ENCODE measurements at places on chromosomes 7 and 10. TPM values are rescaled to one million over a fixed set of nuclear protein-coding genes. Genes with fewer than 3 reads are reported as not detected.

Gene SYT15
- total RNA-seq: 0.27 TPM

- peaks cover 4% of the 10 kb centered on the region for H3K4me1 ChIP-seq
- no peak overlapping the region for H3K4me3 ChIP-seq
- H3K27me3 ChIP-seq: peaks cover 18% of the 10 kb centered on the region
Observed at GRCh38 chr7:50795831-50796230, 13.1 kb upstream of the GRB10 start.

- H3K4me3 ChIP-seq: no peak overlapping the region
- peaks cover 35% of the 10 kb centered on the region for H3K4me1 ChIP-seq
- H3K36me3 ChIP-seq: no peaks in the 10 kb centered on the region
- H3K27me3 ChIP-seq: no peaks in the 10 kb centered on the region
- H3K27ac ChIP-seq: no peak overlapping the region
- peak; percentile 70 for DNase-seq
Observed at GRCh38 chr10:34768261-34768971, 46.7 kb downstream of the PARD3 start.

- DNase-seq: no peak
- H3K36me3 ChIP-seq: no peaks in the 10 kb centered on the region
- H3K4me3 ChIP-seq: no peak overlapping the region
- no peaks in the 10 kb centered on the region for H3K4me1 ChIP-seq
- no peak overlapping the region for H3K27ac ChIP-seq
Observed at GRCh38 chr7:97298561-97298960, 181.1 kb downstream of the SDHAF3 start.

Gene HOXA3
- total RNA-seq: 1.4 TPM

Gene TDRD1
- not detected for total RNA-seq

GRCh38 chr10:93465806-93466675 is 16.1 kb downstream of the MYOF start:
- no peaks in the 10 kb centered on the region for H3K36me3 ChIP-seq
- no peaks in the 10 kb centered on the region for H3K4me1 ChIP-seq
- H3K27me3 ChIP-seq: no peaks in the 10 kb centered on the region
- no peak overlapping the region for H3K4me3 ChIP-seq

Gene SKAP2
- total RNA-seq: 0.81 TPM

DNA sequence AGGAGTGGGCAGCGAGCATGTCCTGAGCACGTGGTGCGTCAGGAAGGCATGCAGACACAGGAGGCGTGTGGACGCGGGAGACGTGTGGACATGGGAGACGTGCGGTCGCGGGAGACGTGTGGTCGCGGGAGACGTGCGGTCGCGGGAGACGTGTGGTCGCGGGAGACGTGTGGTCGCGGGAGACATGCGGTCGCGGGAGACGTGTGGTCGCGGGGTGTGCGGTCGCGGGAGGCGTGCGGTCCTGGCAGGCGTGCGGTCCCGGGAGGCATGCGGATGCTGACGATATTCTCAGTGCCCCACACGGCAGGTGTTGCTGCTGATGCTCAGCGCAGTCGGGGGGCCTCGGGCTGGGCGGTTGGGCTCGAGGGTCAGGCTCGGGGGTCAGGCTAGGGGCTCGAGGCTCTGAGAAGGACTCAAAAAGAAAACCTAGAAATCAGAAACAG is 94.2 kb downstream of the NKX6-2 start:
- H3K27me3 ChIP-seq: no peaks in the 10 kb centered on the region
- H3K27ac ChIP-seq: no peak overlapping the region
- H3K36me3 ChIP-seq: no peaks in the 10 kb centered on the region
- H3K4me1 ChIP-seq: no peaks in the 10 kb centered on the region

Gene KBTBD2
- total RNA-seq: 28.8 TPM

Data from cardiac muscle cell (in vitro differentiated cells and primary cell).